ENCODE measurements at places on chromosomes 7 and 10.
A peak's percentile ranks its signal among the peaks of the same experiment; 100 is the strongest.

DNA sequence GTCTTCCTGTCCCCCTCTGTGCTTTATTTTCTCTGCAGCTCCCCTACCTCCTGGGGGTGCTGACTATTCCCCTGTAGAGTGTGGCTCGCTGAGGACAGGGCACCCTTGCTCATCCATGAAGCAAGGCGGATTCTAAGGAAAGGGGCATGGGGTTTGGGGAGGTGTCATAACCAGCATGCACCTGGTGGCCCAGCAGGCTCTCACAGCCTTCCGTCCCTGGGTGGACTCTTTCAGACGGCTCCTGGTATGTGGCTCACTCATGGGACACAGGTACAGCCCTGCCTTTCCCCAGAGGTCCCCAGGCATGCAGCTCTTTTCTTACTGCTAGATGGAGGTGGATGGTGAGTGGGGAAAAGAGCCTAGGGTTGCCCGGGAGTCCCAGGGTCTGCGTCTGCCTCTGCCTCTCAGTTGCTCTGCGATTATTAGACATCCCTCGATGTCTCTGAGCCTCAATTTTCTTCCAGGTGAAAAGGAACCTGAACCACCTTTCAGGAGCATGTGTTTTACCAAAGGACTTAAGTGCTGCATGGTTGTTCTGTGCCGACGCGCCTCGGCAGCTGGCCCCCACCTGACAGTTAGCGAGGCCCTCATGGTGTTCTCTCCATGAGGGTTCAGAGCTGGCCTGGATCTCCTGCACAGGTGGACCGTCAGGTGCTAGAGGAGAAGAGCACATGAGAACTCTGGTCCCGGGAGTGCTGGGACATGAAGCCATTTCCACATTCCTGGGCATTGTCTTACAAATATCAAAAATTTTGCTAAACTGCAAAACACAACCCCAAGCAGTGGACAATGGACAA lies 172.5 kb upstream of the SHH start:
- DNase-seq: no peak

GRCh38 chr10:101067356-101068083 lies 5.7 kb downstream of the KAZALD1 start:
- DNase-seq: peak; percentile 82

GRCh38 chr7:126178865-126179264 lies 1073.9 kb downstream of the GRM8 start:
- DNase-seq: no peak

DNA sequence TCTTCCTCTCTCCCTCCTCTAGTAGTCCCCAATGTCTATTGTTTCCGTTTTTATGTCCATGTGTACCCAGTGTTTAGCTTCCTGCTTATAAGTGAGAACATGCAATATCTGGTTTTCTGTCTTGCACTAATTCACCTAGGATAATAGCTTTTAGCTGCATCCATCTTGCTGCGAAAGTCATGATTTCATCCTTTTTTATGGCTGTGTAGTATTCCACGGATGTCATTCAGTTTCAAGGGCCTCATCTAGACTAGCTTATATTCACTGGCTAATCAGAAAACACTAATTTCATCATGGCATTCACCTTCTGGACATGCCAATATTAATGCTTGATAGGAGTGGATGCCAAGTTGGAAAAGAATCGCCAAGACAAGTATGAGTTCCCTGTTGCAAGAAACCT lies 619.6 kb upstream of the AUTS2 start:
- DNase-seq: no peak

DNA sequence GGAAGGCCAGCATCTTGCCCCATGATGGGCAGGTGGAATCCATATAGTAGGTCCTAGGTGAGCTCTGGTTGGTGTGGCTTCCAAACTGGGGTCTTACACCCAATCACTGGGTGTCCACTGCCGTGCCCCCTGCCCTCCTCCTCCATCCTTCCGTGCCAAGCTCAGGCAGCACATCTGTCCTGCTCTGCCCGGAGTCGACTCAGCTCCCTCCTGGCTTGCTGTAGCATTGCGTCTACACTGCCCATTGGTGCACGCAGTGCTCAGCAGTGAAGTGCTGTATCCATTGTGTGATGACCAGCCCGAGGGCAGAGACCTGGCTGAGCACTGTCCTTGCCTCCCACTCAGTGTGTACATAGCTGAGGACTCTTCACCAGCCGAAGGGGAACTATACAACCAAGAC lies 148.4 kb downstream of the ADAM12 start:
- DNase-seq: no peak

GRCh38 chr7:122719010-122719578 lies 16.4 kb upstream of the RNF148 start:
- no peak for DNase-seq

DNA sequence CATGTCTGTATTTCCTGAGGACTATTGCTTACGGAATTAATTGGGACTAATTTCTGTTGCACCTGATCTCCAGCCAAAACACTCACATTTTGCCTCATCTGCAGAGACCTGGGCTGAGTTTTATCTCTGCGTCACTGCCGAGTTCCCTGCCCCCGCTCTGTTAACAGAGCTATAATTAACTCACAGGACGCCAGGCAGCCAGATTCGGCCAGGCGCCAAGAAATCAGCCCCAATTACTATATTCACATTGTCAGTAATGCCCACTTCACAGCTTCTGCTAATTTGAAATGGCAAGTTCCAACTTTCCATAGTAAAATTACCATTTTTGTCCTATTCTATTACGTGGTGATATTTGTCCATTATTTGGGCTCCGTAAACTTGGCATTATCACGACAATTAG lies 130.5 kb downstream of the CUX1 start:
- no peak for DNase-seq

GRCh38 chr7:66643395-66643794 lies 14.7 kb downstream of the KCTD7 start:
- DNase-seq: no peak

DNA sequence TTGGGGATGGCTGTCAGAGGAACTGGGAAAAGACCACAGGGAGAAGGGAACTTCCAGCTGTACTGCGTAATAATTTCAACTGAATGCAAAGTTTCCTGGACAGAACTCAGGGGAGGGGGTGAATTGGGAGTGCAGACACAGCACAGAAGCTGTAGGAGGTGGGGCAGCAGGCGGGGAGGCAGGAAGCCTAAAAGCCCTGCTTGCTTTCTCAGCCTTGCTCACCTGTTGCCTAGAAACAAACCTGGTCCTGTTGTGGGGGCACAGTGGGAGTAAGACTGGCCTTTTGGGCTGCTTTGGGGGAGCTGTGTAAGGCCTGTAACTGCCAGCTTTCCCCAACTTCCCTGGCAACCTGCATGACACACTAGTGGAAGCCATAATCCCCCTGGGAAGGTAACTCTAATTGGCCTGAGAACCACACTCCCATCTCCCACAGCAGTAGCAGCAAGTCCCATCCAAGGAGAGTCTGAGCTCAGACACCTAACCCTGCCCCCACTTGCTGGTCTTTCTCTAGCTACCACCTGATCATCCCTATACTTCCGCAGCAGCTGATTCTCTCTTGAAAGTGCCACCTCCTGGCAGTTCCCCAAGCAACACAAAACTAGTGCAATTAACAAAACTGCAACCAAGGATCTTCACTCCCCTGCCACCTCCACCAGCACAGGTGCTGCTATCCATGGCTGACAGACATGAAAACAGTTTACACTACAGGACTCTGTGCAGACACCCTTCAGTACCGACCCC lies 1239.3 kb downstream of the SORCS1 start:
- DNase-seq: no peak

DNA sequence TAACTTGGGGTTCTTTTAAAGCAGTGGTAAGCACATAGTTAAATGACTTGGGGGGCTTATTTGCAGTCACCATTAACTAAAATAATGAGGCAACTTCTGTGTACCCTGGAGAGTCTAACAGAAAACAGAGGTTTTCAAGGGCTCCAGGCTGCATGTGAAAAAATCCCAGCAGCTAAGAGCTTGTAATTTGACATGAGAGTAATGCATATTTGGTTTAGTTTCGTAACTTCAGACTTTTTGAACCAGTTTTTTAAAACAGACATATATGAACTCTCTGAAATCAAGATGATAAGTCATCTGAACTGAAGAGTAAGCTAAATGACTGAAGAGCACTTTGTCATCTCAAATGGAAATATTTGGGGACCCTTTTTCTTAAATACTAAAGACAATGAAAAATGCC lies 40.2 kb upstream of the IFRD1 start:
- DNase-seq: no peak

- peak; percentile 46 for DNase-seq
Observed at GRCh38 chr10:93849593-93849992, 44.2 kb upstream of the SLC35G1 start.

DNA sequence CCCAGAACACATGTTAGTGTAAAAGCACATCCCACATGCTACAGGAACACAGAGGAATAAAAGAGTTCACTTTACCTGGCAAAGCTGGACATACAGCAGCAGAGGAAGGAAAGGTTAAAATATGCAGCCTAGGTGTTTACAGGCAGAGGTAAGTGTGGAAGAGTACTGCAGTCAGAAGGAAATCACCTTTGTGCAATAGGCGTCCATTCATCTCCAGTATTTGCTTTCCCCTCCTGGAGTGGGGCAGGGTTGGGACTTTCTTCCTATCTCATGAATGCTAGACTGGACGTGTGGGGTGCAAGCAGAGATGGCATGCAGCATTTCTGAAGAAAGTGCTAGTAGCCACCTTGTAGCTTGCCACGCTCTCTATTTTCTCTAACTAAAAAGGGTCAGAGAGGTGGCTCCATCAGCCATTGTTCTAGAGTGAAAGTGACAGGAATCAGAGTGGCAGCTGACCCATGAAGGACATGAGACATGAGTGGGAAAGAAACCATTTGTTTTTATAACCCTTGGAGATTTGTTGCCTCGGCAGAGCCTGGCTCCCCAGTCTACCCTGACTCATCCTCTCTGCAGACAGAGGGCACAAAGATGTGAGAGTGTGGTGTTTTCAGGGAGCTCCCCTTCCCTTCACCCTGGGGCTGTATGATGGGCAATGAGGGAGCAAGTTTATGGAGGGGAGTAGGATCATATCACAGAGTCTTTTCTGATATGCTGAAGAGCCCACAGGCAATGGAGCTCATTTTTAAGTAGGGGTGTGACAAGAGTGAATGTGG lies 101.2 kb upstream of the SEC61G start:
- no peak for DNase-seq

GRCh38 chr10:31020209-31020608 lies 11.5 kb downstream of the ZNF438 start:
- no peak for DNase-seq

DNA sequence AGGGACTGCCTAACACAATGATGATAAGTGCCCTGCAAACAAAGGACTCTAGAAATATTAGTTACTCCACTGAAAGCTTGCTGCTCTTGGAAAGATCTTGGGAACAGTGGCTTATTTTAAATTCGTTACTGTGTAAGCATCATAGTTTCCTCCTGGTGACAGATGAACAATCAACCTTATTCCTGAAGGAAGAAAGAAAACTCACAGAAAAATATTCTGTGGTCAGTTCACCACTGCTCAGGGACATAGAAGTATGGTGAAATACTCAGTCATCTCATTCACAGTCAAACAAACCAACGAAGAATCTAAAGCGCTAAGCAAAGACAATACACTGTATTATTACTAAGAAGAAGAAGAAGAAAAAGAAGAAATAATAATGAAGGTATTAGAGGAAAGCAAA lies 27.8 kb downstream of the MKX start:
- no peak for DNase-seq

GRCh38 chr7:144529269-144529926 lies 125.9 kb upstream of the NOBOX start:
- DNase-seq: no peak

GRCh38 chr7:6161463-6162330 lies 110.7 kb downstream of the CYTH3 start:
- DNase-seq: no peak

DNA sequence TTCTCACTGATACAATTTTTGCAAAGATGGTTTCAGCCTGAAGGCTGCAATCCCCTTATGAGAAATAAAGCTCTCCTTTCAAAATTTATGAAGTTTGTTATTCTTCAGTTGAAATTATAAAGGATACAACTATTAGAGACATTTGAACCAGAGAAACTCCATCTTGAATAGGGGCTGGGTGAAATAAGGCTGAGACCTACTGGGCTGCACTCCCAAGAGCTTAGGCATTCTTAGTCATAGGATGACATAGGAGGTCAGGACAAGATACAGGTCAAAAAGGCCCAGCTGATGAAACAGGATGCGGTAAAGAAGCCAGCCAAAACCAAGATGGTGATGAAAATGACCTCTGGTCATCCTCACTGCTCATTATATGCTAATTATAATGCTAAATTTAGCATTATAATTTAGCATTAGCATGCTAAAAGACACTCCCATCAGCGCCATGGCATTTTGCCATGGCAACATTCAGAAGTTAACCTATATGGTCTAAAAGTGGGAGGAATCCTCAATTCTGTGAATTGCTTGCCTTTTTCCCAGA lies 22.4 kb upstream of the IFIT1B start:
- no peak for DNase-seq

DNA sequence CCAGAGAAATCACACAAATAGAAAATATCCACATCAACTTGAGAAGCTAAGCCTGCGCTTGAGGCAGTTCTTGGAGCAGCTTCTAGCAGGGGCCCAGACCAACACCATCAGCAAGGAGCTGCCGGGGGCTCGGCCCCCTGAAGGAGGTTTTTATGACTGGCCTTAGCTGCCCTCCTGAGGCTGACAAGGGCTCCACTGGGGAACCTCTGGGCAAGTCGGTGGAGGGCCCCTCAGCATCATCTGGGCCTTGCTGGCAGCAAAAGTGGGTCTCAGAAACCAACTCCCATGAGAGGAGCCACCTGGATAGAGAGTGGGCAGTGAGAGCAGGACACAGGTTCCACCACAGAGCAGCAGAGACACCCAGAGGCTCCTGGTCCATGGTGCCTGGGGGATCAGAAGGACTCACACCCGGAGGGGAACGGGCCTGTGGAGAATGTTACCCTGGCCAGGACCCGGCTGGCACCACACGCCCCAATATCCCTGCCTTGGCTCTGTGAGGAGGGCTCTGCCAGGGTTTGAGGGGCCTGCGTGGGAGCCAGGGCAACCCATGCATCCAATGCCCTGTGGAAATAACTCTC lies 55.9 kb downstream of the NEUROG3 start:
- no peak for DNase-seq

Measured in iPS-NIHi11 (cell line).